ENCODE measurements at places on chromosomes 7 and 10.
A peak's percentile ranks its signal among the peaks of the same experiment; 100 is the strongest.

DNA sequence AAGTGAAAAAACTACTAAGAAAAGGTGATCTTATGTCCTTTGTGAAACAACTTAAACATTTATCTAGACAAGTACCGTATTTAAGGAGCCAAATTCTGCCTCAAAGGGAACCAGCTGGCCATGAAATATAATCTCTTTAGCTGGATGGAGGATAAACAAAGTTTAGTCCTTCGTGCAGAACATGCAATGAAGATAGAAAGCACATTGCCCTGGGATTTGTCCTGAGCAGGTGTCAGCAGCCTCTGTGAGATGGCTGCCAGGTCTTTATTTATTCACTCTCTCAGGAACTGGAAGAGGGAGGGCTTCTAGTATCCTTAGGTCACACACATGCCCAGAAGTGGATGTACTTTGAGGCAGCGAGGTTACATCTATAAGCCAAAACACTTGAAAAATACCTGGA is 57.4 kb upstream of the CASD1 start:
- no peaks in the 10 kb centered on the region for H3K4me1 ChIP-seq
- H3K27me3 ChIP-seq, result no peaks in the 10 kb centered on the region
- DNase-seq, result no peak
- no peaks in the 10 kb centered on the region for H3K36me3 ChIP-seq
- no peak overlapping the region for H3K27ac ChIP-seq

- H3K27ac ChIP-seq, result no peak overlapping the region
- peaks cover 10% of the 10 kb centered on the region for H3K4me1 ChIP-seq
- H3K36me3 ChIP-seq, result no peaks in the 10 kb centered on the region
- peak; percentile 89 for DNase-seq
- H3K27me3 ChIP-seq, result no peaks in the 10 kb centered on the region
- no peak overlapping the region for H3K4me3 ChIP-seq
Observed at GRCh38 chr7:151012911-151013347, 11.4 kb downstream of the ATG9B start.

GRCh38 chr10:85611746-85612377 is 754.7 kb downstream of the GRID1 start:
- H3K27ac ChIP-seq, result no peak overlapping the region
- no peak overlapping the region for H3K4me3 ChIP-seq
- no peaks in the 10 kb centered on the region for H3K36me3 ChIP-seq
- H3K4me1 ChIP-seq, result no peaks in the 10 kb centered on the region
- DNase-seq, result no peak

DNA sequence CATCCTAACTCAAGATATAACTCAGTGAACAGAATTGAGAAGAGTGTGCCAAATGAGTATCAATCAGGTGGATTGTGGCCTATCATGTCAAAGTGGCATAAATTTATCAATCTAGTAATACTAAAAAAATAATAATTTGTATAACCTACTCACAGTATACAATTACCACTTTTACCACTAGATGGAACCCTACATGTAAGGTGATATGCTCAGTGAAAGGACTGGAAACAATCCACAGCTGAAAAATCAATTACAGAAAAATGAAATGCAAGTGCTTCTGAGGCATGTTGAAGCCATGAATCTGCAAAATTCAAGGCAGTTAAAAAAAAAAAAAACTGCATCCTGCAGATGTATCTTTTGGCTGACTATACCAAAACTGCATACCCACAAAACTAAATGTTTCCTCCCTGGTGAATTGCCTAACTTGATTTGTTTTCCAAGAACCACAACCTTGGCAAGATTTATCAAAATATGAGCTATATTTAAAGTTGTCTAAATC is 13.9 kb downstream of the ARHGAP19 start:
- no peaks in the 10 kb centered on the region for H3K27me3 ChIP-seq
- no peak overlapping the region for H3K4me3 ChIP-seq
- H3K4me1 ChIP-seq, result no peaks in the 10 kb centered on the region
- DNase-seq, result peak; percentile 44
- H3K27ac ChIP-seq, result no peak overlapping the region
- no peaks in the 10 kb centered on the region for H3K36me3 ChIP-seq

GRCh38 chr10:43698156-43698555 is 49.5 kb upstream of the ZNF32 start:
- H3K4me1 ChIP-seq, result no peaks in the 10 kb centered on the region
- DNase-seq, result no peak
- H3K27ac ChIP-seq, result no peak overlapping the region
- H3K4me3 ChIP-seq, result no peak overlapping the region
- H3K36me3 ChIP-seq, result no peaks in the 10 kb centered on the region

- no peak for DNase-seq
- no peak overlapping the region for H3K27ac ChIP-seq
- peaks cover 11% of the 10 kb centered on the region for H3K4me1 ChIP-seq
- no peak overlapping the region for H3K4me3 ChIP-seq
Observed at GRCh38 chr10:112834751-112835181, 115.3 kb upstream of the TCF7L2 start.

- H3K4me3 ChIP-seq, result no peak overlapping the region
- H3K27ac ChIP-seq, result no peak overlapping the region
- no peaks in the 10 kb centered on the region for H3K27me3 ChIP-seq
Observed at GRCh38 chr7:150999497-151000230, 8.8 kb downstream of the NOS3 start.

DNA sequence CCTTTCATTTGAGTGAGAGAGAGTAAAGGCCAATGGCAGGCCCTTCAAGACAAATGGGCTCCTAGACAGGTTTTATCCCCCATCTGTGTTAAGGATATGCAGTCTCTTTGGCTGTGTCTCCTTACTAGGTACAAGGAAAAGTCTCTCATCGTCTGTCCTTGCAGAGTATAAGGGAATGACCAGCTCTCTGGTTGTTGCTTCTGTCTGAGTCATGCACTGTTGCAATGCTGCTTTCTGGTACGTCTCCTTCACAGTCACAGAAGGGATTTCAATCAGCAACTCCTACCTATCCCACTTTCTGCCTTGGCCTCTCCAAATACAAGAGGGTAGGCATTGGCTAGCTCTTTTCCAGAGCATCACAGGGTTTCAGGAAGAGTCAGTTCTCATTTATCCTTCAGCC is 48.1 kb downstream of the CTTNBP2 start:
- H3K27ac ChIP-seq, result no peak overlapping the region
- H3K36me3 ChIP-seq, result no peaks in the 10 kb centered on the region
- no peaks in the 10 kb centered on the region for H3K4me1 ChIP-seq
- DNase-seq, result no peak
- no peaks in the 10 kb centered on the region for H3K27me3 ChIP-seq
- H3K4me3 ChIP-seq, result no peak overlapping the region

DNA sequence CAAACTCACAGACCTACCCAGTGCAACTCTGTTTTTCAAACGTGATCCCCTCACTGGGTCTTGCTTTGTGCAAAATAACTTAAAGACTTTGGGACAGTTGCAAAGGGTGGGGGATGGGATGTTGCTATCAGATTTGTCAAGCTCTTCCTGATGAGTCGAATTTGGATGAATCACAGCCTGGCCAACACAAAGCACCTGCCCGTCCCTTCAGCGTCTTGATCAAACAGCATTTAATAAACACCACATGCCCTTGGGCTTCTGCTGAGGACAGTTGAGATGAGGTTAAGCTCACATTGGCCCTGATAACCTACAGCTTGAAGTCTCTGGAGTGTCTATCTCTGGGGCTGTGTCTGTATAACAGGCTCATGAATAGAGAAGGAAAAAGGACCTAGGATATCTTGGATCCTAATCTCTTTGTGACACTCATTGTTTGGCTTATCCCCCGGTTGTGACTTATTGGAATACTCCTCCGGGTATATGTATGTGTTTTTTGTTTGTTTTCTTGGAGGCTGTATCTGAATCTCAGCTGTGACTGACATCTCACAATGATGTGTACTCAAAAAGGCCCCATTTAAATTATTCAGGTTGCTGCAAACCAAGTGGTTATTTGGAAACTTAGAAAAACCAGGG is 132.6 kb upstream of the NAMPT start:
- peaks cover 8% of the 10 kb centered on the region for H3K4me1 ChIP-seq
- H3K36me3 ChIP-seq, result no peaks in the 10 kb centered on the region
- peak; percentile 39 for DNase-seq
- H3K4me3 ChIP-seq, result no peak overlapping the region

DNA sequence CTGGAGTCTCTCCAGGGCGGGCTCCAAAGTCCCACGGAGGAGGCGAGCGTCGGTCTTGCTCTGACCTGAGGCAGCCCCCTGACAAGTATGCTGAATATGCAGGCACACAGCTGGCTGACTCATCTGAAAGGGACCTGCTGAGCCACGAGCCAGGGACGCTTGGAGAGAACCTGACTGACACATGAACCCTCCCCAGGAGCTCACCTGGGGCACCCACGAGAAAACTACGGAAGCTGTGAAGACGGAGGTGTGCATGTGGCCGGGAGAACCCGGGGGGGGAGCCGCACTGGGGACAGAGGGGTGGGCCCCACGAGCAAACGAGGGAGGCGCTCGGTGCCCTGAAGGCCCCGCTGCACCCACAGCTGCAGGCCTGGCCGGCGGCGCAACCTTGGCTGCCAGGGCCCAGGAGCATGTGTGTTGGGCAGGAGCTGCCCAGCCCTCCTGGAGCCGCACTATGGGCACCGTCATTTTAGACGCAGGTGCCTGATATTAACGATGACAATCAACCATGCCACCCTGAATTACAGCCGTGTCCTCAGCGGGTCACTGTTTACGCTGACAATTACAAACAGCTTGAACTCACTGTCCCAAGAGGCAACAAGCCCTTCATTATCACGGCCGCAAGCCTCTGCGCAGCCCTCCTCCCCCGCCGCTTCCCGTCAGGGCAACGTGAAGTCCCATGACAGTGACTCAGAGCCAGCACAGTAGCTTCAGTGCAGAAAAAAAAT is 64.7 kb downstream of the DIP2C start:
- peaks cover 4% of the 10 kb centered on the region for H3K4me1 ChIP-seq
- peak; percentile 93 for DNase-seq
- no peaks in the 10 kb centered on the region for H3K27me3 ChIP-seq

DNA sequence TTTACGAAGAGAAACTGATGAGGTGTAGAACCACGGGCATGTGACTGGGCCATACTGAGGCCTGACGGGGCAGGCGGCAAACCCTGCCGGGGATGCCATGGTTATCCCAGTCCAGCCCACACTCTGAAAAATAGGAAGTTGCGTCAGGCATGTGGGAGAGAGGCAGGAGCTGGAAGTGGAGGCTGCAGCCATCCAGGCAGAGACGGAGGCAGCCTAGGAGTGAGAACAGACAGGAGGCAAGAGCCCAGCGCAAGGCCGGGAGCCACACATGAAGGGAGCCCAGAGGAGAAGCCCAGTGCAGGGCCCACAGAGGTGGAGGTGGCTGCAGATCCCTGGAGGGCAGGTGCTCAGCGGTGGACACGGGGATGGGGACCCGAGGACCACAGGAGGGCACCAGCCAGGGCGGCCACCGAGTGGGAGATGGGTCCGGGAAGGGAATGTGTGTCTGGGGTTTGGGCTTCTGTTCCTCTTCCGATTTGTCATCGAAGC is 175.2 kb upstream of the PPP2R2D start:
- no peaks in the 10 kb centered on the region for H3K27me3 ChIP-seq
- DNase-seq, result no peak
- H3K27ac ChIP-seq, result no peak overlapping the region
- peaks cover 2% of the 10 kb centered on the region for H3K4me1 ChIP-seq
- no peak overlapping the region for H3K4me3 ChIP-seq

GRCh38 chr10:3833046-3833445 is 48.0 kb upstream of the KLF6 start:
- no peaks in the 10 kb centered on the region for H3K27me3 ChIP-seq
- H3K27ac ChIP-seq, result no peak overlapping the region
- H3K36me3 ChIP-seq, result no peaks in the 10 kb centered on the region
- peaks cover 10% of the 10 kb centered on the region for H3K4me1 ChIP-seq
- no peak overlapping the region for H3K4me3 ChIP-seq

DNA sequence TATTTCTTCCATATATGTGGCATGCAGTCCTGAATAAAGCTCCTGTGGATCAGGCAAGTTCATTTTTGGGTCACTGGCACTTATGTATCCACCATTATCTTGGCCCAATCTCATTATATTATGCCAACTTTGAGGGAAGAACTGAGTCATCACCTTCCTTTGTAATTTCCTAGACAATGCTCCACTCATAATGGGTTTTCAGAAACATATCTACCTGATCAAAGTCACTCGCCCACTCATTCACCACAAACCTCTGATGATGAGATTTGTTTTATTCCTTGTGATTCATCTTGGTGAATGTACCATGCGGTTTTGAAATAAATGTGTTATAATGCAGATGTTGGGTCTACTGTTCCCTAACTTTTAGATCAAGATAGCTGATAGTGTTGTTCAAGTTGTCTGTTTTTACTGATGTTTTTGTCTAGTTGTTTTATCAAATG is 525.8 kb downstream of the KIF20B start:
- DNase-seq, result no peak
- H3K27ac ChIP-seq, result no peak overlapping the region

DNA sequence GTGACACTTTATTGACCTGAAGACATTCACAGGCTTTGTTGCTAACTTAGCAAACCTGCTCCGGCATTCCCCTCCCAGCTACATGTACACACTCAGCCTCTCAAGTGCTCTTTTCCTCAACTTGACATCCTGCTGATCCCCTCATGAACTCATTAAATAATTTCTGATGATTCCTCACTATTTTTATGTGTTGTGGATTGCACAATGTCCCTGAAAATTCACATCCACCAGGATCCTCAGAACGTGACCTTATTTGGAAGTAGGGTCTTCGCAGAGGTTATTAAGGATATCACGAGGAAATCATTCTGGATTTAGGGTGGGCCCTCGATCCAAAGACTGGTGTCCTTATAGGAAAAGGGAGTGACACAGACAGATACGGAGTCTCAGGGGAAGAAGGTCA is 27.3 kb downstream of the FIGNL1 start:
- H3K27ac ChIP-seq, result no peak overlapping the region

- H3K4me1 ChIP-seq, result peaks cover 4% of the 10 kb centered on the region
- no peak overlapping the region for H3K4me3 ChIP-seq
- DNase-seq, result no peak
- no peaks in the 10 kb centered on the region for H3K27me3 ChIP-seq
- no peak overlapping the region for H3K27ac ChIP-seq
Observed at GRCh38 chr7:121003986-121004685, 15.6 kb downstream of the CPED1 start.

DNA sequence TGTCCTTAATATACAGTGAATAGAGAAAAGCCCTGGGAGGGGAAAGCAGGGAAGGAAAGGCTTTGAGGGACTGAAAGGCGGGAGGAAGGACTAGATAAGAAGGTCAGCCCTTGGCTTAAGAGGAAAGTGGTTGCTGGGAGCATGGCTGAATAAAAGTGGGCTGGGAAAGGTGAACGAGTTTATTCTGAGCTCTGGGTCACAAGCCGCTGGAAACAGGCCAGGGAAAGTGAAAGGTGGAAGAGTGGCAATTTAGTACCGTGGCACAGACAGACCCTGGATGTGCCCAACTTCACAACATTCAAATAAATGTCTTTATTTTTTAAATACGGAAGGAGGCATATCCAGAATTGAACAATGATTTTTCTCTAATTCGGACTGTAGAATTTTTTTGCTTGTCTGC is 39.7 kb downstream of the TAC1 start:
- no peak for DNase-seq
- H3K36me3 ChIP-seq, result no peaks in the 10 kb centered on the region
- H3K4me1 ChIP-seq, result no peaks in the 10 kb centered on the region
- no peak overlapping the region for H3K4me3 ChIP-seq
- H3K27me3 ChIP-seq, result no peaks in the 10 kb centered on the region

- H3K4me3 ChIP-seq, result no peak overlapping the region
- DNase-seq, result no peak
- H3K27me3 ChIP-seq, result no peaks in the 10 kb centered on the region
- H3K4me1 ChIP-seq, result no peaks in the 10 kb centered on the region
Observed at GRCh38 chr10:106082865-106083264, 1081.6 kb downstream of the SORCS1 start.

All from mesendoderm (in vitro differentiated cells).